ENCODE measurements at places on chromosomes 7 and 10.

DNA sequence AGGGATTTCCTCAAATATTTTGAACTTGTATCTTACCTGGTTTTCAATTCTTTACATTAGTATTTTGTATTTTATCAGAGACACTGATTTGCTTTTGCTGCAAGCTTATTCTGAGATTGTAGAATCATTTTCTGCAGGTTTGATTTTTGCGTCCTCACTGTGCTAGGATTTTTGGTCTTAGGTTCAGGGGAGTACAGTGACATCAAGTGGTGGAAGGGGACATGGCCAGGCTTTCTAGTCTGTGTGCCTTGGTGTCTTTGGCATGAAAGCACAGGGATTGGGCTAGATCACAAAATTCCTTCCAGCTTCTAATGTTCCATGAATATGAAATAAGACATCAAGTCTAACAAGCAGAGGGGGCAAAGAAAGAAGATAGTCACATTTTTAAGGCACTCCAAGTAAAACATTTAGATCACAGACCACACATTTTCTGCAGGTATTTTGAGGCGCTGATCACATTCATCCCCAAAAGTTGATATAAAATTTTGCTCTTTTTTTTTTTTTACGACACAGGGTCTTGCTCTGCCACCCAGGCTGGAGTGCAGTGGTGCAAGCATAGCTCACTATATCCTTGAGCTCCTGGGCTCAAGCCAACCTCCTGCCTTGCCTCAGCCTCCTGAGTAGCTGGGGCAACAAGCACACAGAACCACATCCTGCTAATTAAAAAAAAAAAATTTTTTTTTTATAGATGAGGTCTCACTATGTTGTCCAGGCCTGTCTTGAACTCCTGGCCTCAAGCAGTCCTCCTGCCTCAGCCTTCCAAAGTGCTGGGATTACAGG is 124.4 kb downstream of the PON1 start:
- DNase-seq: no peak

DNA sequence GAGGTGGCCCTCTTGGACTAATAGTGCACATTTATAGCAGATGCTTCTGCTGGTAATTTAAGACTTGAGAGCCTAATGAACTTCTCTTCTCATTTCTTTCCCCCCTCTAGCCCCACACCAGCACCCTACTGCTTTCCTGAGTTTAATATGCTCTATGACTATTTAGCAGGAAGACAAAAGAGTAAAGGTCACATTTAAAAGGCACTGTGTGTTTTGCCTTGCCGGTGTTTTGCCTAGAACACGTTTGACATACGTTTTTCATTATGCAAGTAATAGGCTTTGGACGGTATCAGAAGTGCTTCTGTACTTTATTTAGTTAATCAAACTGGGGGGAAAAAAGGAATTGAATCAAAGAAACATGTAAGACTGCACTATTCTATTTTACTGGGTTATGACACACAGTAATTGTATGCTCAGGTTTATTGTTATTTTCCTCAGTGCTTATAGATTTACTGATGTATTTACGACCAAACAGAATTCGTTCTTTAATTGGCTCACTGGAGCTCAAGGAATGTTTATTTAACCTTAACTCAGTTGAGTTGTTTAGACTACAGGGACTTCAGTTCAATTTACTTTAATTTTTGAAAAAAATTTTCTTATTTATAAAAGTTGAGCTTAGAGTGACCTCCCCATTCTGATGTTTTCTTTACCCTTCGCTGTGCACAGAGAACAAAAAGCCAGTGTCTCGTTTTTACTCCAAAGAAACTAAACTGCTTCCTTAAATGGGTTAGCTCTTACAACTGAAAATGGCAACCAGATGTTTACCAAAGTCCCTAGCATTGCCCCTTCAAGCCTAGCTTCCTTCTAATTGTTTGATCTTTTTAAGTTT is 35.4 kb downstream of the CPED1 start:
- no peak for DNase-seq

DNA sequence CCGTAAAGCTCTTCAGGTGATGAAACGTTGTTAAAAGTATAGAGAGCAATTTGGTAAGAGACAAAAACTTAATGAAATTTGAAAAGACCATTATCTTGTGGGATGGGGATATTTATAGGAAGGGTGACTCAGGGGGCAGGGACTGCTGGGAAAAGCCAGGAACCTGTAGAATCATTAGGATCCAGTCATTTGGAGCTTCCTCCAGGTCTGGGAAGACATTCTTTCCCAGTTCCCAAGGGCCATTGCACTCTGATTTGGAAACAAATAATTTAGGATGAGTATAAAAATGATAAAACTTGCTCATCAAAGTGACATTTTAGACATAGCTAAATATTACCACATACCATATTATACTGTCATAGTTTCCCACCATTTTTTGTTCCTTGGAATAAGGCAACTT is 143.9 kb downstream of the PFKFB3 start:
- DNase-seq: no peak

GRCh38 chr10:35795131-35795824 is 153.2 kb upstream of the FZD8 start:
- DNase-seq: no peak

- no peak for DNase-seq
These were observed 23.1 kb upstream of the HERPUD2 start for GRCh38 chr7:35718047-35718446.

Data from activated CD4-positive, CD25-positive, alpha-beta regulatory T cell treated with anti-CD3 and anti-CD28 coated beads, Interleukin-2, amount 50 U/mL, for 72 hours (primary cell).